ENCODE measurements at places on chromosomes 7 and 10. TPM values are rescaled to one million over a fixed set of nuclear protein-coding genes. Genes with fewer than 3 reads are reported as not detected.

The ECD gene
- 19.3 TPM for total RNA-seq

The PGAM2 gene
- total RNA-seq, result 946 TPM

The HHEX gene
- 2.6 TPM for total RNA-seq

The GRM8 gene
- not detected for total RNA-seq

The LRRC18 gene
- not detected for total RNA-seq

The CHST3 gene
- total RNA-seq, result 37.0 TPM

The GUSB gene
- total RNA-seq, result 27.2 TPM

The LMOD2 gene
- total RNA-seq, result 386 TPM

The ANKRD22 gene
- total RNA-seq, result not detected

The KIF5B gene
- total RNA-seq, result 152 TPM

All from right cardiac atrium (tissue), 5 donors.